ENCODE measurements at places on chromosomes 3 and 15.

DNA sequence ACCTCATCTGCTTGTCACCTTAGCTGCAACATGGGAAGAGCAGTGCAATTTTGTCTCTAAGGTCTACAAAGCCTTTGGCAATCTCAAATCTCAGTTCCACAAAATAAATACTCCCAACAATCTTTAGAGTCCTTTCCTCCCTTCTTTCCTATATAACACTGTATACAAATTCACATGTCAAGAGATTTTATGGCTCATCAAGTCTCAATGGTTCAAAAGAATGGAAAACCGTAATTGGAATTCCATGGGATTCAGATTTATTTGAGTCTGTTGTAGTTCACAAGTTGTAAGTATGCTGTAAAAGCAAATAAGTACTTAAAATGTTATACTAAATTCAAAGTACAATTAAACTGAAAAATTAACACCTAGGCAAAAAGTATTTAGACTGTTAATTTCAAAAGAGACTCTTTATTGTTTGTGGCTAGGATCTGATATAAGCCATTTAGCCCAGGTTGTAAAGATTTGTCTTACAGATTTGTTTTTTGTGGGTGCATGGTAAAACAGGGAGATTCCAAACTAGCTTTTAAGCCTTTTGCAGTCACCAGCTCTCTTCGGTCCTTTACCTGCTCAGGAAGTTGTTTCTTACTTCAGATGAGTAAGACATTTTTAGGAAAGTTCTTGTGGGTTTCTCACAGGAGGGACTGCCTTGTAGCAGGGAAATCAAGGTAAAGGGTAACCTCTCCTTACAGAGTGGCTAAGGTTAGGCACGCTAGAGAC is 50.1 kb downstream of the CMSS1 start:
- DNase-seq, result no peak

DNA sequence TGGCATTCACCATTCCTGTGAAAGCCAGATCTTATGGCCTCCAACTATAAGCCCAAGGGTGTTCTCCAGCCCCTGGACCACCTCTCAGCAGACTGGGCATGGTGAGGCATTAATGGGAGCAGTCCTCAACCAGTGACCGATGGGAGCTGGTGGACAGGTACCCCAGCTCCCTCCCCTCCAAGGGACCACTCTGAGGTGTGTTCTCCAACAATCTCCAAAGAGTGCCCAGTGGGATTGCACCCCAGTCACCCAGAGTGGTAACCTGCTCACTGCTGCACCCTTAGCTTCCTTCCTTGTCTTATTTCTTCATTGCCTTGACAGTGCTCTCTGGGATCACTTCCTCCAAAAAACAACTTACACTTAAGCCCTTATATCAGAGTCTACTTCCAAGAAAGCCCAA is 8.2 kb upstream of the ITGA11 start:
- no peak for DNase-seq

GRCh38 chr3:144429719-144430121 is 458.1 kb downstream of the DIPK2A start:
- DNase-seq, result no peak

GRCh38 chr3:118168175-118168574 is 866.5 kb downstream of the IGSF11 start:
- no peak for DNase-seq

GRCh38 chr3:84680700-84681099 is 278.1 kb upstream of the CADM2 start:
- DNase-seq, result no peak

GRCh38 chr3:115666920-115667737 is 43.8 kb downstream of the GAP43 start:
- no peak for DNase-seq

- no peak for DNase-seq
Measured at GRCh38 chr3:27193056-27193455, 176.1 kb downstream of the NEK10 start.

Measured in right kidney (tissue), 9 donors.